GM23338 (cell line): ENCODE measurements at places on chromosomes 11 and 22. TPM values are rescaled to one million over a fixed set of nuclear protein-coding genes. Genes with fewer than 3 reads are reported as not detected.

Gene OR4A16
- not detected in 2 replicates for total RNA-seq

Gene GTSE1
- total RNA-seq = 25.1 and 26.3 TPM in 2 replicates

Gene HORMAD2
- not detected in 2 replicates for total RNA-seq

Gene SSH3
- 40.0 and 45.8 TPM in 2 replicates for total RNA-seq

Gene OR5P2
- 1.3 and 1.5 TPM in 2 replicates for total RNA-seq

Gene PRR5
- 31.4 and 37.7 TPM in 2 replicates for total RNA-seq
